GM12892 (cell line): ENCODE measurements at places on chromosomes 4 and X.

- no peak for DNase-seq
Measured at GRCh38 chr4:41318839-41319530, 62.3 kb downstream of the UCHL1 start.

DNA sequence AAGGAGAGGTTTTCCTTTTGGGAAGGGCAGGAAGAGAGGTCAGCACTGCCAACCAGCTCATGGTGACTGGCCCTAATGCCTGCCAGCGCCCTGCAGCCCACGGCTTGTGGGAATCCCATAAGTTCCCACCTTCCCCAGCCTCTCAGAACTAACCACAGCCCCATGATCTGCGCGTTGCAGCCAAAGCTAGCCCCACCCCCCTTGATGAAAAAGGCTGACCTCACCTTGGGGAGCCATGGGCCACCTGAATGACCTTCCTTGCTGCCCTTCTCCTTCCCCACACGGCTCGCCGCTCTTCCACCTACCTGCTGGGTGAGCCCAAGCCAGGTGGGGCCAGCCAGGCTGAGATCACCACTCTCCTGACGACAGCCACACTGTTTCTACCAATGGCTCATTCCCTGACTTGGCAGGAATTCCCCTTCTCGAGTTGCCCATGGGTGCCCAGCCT, 3.9 kb upstream of the ELF4 start:
- no peak for DNase-seq

GRCh38 chrX:10707773-10708172, 87.4 kb upstream of the MID1 start:
- no peak for DNase-seq

GRCh38 chr4:149708513-149709130, 107.0 kb downstream of the IQCM start:
- DNase-seq: no peak

- DNase-seq: no peak
Measured at GRCh38 chr4:96016634-96017299, 176.9 kb downstream of the PDHA2 start.

- DNase-seq: no peak
Measured at GRCh38 chr4:180557950-180558349, 1685.3 kb upstream of the TENM3 start.

GRCh38 chr4:164251257-164251656, 502.7 kb upstream of the SMIM31 start:
- DNase-seq: no peak

DNA sequence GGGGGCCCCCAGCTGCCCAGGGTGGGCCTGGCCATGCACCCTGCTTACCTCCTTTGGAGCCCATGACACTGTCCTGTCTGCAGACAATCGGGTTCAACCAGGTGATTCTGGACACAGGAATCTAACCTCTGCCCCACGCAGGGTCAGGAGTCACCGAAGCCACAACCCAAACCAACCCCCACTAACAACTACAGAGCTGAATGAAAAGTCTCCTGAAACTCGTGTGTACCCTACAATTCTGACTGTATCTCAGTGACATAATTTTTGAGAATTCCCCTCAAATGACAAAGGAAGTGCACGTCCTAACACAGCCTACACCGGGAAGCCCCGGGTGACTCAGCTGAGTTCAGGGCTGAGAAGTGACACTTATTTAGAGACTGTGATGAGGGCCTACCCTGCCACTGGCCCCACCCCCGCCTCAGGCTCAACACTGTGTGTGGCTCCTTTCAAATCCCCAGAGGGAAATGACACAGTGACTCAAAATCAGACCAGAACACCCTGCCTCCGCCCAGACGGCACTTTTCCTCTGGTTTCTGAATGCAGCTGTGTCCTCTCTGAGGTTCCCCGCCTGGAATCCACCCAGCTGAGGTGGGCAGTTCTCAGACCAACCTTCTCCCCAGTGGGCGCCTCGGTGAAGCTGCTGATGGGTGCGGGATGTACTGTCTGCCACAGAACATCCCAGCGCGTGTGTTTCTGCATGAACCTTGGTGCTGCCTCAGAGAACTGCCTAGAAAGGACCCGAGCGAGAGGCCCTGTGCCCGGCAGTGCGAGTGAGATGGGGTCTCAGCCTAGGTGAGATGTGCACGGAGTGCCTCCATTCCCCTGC, 9.9 kb downstream of the TNIP2 start:
- peak; percentile 86 for DNase-seq

- no peak for DNase-seq
Measured at GRCh38 chr4:133152330-133152821, 3.3 kb downstream of the PCDH10 start.
